Melanocyte of skin (primary cell): ENCODE measurements at places on chromosomes 13 and 19. TPM values are rescaled to one million over a fixed set of nuclear protein-coding genes. Genes with fewer than 3 reads are reported as not detected.

Gene SIGLEC9
- not detected in 2 replicates for total RNA-seq

Gene EDDM13
- not detected in 2 replicates for total RNA-seq

Gene CACNG8
- not detected in 2 replicates for total RNA-seq

Gene BTBD2
- total RNA-seq: 55.9 and 65.7 TPM in 2 replicates

Gene SCGB2B2
- total RNA-seq: not detected in 2 replicates

Gene TMEM255B
- under 0.01 TPM in 2 replicates for total RNA-seq

Gene IFNL1
- not detected in 2 replicates for total RNA-seq

Gene ABHD8
- total RNA-seq: 5.1 and 8.3 TPM in 2 replicates

Gene KCTD4
- total RNA-seq: under 0.01 TPM in 1 of 2 replicates, not detected in the other

Gene POLD1
- total RNA-seq: 50.9 and 73.3 TPM in 2 replicates

Gene TMEM145
- total RNA-seq: 3.7 TPM in 1 of 2 replicates, not detected in the other
